CD8-positive, alpha-beta memory T cell (primary cell): ENCODE measurements at places on chromosomes 4 and X. TPM values are rescaled to one million over a fixed set of nuclear protein-coding genes. Genes with fewer than 3 reads are reported as not detected.

Gene PPAT
- 63.1 TPM for total RNA-seq

Gene CRLF2
- total RNA-seq: 0.13 TPM

Gene UGT2B28
- total RNA-seq: not detected

Gene PARM1
- not detected for total RNA-seq

Gene VBP1
- 80.1 TPM for total RNA-seq
